ENCODE measurements at places on chromosomes 16 and 17.

DNA sequence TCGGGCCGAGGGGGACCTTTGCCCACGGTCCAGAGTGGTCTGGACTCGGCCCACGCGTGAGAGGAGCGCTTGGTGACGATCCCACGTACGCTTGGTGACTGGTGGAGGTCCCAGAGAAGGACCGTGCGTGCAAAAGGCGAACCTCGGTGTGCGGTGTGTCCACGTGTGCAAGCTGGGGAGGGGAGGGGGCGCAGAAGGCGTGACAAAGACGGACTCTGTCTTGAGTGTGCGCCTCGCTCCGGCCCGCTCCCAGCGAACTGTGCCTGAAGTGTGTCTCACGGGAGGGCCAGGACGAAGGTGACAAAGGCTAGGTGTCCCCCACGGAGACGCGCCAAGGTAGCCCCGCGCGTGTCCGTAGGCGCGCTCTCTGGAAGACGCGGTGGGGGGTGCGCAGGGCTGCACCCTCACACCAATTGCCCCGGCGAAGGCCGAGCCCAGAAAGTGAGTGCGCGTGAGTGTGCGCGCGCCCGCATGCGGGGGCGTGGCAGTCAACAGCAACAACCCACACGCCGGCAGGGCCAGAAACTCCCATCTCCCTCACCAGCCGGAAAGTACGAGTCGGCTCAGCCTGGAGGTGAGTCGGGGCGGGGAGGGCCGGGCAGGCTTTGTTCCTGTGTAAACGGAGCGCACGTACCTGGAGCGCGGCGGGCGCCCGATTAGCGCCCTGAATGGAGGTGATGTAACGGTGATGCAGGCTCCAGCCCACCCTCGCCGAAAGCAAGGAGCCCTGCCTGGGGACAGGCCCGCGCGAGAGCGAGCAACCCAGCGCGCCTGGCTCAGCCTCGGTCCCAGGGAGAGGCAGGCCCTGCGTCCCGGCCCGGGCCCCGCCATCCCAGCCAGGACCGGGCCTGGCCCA is at the start of gene GPRC5C:
Gene GPRC5C (plus strand): TSS at position 521 of the 856 bp plus-strand sequence. CDS start 7,689 bp downstream, outside the sequence.
- peak; percentile 68 for DNase-seq

DNA sequence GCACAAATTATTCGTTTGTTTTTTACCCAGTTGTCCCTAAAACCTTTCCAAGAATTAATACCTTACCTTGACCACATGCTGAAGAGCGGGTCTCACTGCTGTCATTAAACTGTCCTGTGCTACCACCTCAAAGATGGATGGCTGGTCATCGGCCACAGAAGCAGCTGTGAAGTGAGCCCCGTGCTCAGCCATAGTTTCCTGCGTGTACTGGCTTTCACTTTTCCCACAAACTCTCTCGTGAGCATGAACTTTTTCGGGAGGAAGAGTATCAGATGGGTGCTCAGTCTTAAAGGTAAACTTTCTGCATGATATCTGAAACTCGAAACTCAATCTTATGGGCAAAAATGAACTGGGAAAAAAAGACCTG is 558 bp downstream of the PEX12 start:
- DNase-seq = no peak

GRCh38 chr16:86138121-86139085 is 239.4 kb downstream of the IRF8 start:
- DNase-seq = no peak

DNA sequence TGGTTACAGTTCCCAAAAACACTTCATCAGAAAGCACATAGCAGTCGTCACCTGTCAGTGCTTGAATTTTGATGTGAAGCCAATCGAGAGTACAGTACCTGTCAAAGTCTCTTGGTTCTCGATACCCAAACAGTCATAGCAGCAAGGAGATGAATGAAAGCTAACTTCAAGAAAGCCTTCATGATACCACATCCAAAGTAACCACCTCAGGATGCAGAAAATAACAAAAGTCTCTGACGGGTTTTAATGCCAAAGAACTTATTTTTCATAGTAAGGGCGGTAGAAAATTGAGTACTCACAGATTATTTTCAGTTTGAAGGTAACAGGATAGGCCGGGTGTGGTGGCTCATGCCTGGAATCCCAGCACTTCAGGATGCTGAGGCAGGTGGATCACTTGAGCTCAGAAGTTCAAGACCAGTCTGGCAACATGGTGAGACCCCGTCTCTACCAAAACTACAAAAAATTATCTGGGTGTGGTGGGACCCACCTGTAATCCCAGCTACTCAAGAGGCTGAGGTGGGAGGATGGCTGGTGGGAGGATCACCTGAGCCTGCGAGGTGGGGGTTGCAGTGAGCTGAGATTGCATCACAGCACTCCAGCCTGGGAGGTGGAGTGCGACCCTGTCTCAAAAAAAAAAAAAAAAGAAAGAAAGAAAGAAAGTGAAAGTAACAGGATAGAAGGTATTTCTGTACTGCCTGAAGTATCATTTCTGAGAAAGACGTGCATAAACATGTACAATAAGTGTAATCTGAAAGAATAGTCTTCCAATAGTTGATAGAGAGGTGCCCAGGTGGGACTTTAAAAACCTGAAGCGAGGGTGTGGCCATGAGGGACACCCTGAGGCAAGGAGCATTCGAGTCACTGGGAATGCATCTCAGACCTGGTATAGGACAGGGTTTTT is 15.4 kb downstream of the MFSD11 start:
- no peak for DNase-seq

DNA sequence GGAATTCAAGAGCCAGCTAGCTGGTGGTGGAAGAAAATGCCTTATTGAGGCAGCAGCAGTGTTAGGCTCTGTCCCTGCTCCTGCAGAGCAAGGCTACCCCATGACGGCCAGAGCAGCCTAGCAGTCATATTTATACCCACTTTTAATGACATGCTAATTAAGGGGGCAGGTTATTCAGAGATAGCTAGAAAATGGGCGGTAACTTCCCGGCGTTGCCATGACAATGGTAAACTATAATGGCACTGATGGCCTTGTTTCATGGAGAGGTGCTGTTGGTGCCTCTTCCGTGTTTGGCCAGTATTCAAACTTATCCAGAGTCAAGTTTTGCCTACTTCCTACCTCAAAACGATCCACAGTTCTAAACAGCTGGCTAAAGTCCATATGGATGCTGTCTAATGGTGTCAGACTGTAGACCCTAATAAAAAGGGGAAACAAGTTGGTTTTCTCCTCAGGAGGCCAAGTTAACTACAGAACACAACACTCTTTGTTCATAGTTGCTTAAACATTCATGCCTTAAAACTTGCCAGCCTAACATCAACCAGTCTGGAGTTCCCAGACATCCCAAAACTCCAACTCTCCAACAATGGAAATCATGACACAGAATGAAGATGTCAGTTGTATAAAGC is 3.7 kb upstream of the SCNN1B start:
- no peak for DNase-seq

GRCh38 chr16:89658221-89658879 is 714 bp downstream of the SPATA33 start:
- DNase-seq = no peak

- DNase-seq = no peak
Observed at GRCh38 chr17:68829211-68829610, 126.0 kb downstream of the ABCA8 start.

DNA sequence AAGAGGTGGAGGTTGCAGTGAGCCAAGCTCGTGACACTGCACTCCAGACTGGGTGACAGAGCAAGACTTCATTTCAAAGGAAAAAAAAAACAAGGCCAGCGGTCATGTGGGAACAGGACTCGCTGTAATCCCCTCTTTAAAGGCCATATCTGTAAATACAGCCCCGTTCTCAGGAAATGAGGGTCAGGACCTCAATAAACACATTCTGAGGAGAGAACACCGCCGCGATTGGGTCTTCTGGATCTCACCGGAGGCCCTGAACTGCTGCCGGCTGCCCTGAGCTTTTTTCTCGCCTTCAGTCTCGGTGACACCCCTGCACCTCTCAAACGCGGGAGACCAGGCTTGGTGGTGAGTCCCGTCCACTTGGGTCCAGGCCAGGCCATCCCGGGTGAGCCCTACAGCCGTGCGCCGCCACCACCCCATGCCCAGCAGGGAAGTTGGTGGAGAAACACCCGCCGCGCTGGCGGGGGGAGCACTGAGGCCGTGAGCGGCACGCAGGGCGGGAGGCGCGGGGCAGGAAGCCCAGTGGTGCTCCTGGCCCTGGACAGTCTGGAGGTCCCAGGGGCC is 28.4 kb downstream of the SLC25A10 start:
- DNase-seq = no peak

DNA sequence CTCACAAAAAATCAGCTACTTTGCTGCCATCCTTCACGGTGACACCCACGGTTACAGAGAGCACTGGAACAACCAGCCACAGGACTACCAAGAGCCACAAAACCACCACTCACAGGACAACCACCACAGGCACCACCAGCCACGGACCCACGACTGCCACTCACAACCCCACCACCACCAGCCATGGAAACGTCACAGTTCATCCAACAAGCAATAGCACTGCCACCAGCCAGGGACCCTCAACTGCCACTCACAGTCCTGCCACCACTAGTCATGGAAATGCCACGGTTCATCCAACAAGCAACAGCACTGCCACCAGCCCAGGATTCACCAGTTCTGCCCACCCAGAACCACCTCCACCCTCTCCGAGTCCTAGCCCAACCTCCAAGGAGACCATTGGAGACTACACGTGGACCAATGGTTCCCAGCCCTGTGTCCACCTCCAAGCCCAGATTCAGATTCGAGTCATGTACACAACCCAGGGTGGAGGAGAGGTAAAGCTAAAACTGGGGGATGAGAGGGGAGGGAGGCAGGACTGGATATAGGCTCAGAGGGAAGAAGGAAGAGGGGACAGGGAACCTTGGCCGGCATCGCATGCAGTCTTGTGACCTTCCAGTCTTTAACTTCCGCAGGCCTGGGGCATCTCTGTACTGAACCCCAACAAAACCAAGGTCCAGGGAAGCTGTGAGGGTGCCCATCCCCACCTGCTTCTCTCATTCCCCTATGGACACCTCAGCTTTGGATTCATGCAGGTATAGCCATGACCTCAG is 581 bp downstream of the CD68 start:
- no peak for DNase-seq

- DNase-seq = no peak
Observed at GRCh38 chr16:14628806-14629611, 1.1 kb downstream of the PARN start.

DNA sequence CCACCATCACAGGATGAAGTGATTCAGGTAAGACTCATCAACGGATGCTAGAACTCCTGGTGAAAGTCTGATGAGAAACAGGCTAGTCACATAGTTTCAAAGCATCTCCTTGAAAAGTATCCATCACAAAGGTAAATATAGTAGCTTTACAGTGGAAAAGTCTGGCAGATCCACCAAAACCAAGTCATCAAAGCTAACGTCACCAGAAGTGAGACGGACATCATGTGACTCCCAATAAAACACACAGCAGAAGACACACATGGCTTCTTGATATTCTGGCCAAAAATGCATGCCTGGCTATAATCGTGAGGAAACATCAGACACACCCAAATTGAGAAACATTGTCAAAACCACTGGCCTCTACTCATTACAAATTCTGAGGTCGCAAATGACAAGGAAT is 17.9 kb upstream of the TRPV3 start:
- DNase-seq = no peak

DNA sequence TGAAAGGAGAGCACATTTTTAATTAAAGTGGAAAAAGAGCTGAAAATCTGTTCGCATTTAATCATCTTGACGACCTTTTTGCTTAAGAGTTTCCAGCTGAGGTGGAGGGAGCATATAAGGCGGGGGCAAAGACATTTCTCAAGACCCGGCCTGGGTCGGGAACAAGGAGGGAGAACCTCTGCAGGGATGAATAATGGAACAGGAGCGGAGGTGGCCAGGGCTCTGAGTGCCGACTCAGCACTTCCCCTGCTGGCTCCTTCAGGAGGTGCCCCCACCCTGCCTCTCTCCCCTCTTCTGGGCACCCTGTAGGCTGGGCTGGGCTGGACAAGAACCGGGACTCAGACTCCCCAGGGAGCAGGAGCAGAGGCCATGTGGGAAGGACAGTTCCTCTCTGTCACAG is 7.9 kb upstream of the NGFR start:
- DNase-seq = no peak

GRCh38 chr17:78239489-78239931 is 8.1 kb downstream of the TMEM235 start:
- DNase-seq = no peak

DNA sequence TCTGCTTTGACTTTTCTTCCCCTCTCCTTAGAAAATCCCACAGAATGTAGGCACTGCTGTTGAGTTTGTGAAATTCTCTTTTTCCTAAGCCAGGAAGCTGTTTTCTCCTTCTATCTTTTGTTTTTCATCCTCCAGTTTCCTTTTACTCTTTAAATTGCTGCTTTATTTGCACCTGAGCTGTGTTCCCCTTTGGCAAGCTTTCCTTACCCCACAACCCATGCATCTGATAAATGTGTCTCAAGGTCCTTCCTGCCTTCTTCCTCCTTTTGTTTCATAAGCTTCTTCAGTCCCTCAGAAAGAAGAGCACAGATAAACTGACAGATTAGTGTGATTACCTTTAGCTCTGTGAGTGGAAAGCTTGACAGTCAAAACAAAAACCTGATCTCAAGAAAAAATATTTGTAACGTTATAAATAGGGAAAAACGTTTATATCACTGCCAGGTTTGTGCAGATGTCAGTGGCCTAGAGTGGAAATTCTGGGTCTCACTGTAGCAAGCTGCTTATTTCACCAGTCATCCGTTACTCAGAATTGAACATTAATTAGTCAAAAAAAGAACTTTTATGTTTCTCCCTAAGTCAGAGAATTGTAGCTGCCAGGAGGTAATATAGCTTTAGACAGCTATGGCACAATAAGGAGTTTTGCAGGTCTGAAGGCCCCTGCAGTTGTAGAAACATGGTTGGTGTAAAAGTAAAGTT is 23.6 kb downstream of the GSDMB start:
- no peak for DNase-seq

- DNase-seq = no peak
Observed at GRCh38 chr16:56289862-56290261, 98.6 kb downstream of the GNAO1 start.

GRCh38 chr16:82630688-82631087 is 3.9 kb downstream of the CDH13 start:
- DNase-seq = no peak

GRCh38 chr17:16989230-16989952 is 17.5 kb upstream of the TNFRSF13B start:
- no peak for DNase-seq

DNA sequence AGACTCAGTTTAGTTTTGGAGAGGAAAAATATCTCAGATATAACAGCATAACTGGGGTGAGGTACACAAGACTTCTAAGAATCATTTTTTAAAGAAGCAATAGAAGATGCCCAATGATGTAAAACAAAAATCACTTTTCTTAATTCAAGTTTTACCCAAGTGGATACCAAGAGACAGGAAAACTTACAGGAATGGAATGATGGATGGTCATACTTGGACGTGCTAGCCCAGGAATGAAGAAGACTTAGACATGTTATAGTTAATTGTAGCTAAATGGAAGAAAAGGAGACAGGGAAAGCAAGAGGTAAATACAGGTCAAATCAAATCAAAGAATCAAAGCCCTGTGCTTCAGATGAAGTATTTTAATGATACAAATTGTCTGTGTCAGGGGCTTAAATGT is 312.7 kb upstream of the KCNJ16 start:
- no peak for DNase-seq

- no peak for DNase-seq
Observed at GRCh38 chr17:63382136-63382535, 64.0 kb downstream of the CYB561 start.

All from NCI-H1417 (cell line).